CD8-positive, alpha-beta memory T cell (primary cell): ENCODE measurements at places on chromosomes 16 and 17. TPM values are rescaled to one million over a fixed set of nuclear protein-coding genes. Genes with fewer than 3 reads are reported as not detected.
A peak's percentile ranks its signal among the peaks of the same experiment; 100 is the strongest.

ITGAL gene
- 333 TPM for total RNA-seq

HSD11B2 gene
- total RNA-seq = 1.1 TPM

DNA sequence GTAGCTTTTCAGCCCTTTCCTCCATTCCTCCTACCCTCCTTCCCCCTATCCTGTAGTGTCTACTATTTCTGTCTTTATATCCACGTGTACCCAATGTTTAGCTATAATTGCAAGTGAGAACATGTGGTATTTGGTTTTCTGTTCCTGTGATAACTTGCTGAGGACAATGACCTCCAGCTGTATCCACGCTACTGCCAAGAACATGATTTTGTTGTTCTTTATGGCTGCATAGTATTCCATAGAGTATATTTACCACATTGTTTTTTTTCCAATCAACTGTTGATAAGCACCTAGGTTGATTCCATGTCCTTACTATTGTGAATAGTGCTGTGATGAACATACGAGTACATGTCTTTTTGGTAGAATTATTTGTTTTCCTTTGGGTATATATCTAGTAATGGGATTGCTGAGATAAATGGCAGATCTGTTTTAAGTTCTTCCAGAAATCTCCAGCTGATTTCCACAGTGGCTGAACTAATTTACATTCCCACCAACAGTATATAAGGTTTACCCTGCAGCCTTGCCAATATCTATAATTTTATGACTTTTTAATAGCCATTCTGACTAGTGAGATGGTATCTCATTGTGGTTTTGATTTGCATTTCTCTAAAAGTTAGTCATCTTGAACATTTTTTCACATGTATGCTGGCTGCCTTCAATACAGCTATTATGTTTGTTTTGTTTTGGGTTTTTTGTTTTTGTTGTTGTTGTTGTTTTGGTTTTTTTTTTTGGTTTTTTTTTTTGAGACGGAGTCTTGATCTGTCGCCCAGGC lies 10.9 kb upstream of the COPRS start:
- H3K27me3 ChIP-seq = no peaks in the 10 kb centered on the region
- H3K4me3 ChIP-seq = no peak overlapping the region
- H3K36me3 ChIP-seq = peaks cover 24% of the 10 kb centered on the region
- DNase-seq = no peak
- no peaks in the 10 kb centered on the region for H3K4me1 ChIP-seq
- no peak overlapping the region for H3K27ac ChIP-seq

- H3K4me1 ChIP-seq = no peaks in the 10 kb centered on the region
- peak overlapping the region; percentile 3 for H3K27ac ChIP-seq
- no peaks in the 10 kb centered on the region for H3K36me3 ChIP-seq
- H3K27me3 ChIP-seq = no peaks in the 10 kb centered on the region
Measured at GRCh38 chr17:3639981-3640596, 3.5 kb downstream of the CTNS start.

DNA sequence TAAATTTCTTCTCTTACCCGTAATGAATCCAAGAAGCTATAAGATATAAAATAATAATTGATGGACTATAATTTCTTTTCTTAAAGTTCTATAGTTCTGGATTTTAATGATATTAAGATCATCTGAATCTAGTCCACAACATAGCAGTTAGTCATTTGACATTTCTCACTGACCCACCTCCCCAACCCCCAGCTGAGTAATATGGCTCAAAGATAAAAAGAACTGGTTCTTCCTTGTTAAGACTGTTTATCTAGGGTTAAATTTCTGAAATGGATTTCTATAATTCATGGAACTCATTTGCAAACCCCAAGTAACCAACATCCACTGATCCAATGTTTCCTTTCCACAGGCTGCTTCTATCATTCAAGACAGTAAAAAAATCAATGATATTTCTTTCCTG lies 133.9 kb upstream of the SOX9 start:
- H3K27me3 ChIP-seq = no peaks in the 10 kb centered on the region
- H3K27ac ChIP-seq = no peak overlapping the region
- no peak for DNase-seq

DNA sequence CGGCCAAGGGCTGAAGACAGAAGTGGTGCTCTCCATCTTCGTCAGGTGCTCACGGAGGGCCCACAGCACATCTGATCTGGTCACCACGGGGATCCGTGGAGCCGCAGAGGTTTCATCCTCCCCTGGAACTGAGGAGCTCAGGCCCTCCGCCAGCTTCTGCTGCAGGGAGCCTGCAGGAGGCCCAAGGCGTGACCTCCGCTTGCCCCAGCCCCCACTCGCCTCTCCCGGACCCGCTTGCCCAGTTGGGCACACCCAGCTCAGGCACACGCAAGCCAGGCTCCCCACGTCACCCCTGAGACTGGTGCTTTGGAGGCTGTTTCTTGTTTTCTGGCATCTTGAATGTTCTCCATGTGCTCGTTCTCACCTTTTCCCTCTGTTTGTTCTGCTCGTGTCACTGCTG lies 39.4 kb upstream of the CHMP6 start:
- H3K4me1 ChIP-seq = no peaks in the 10 kb centered on the region
- no peak for DNase-seq
- H3K27me3 ChIP-seq = no peaks in the 10 kb centered on the region
- H3K36me3 ChIP-seq = no peaks in the 10 kb centered on the region
- H3K27ac ChIP-seq = no peak overlapping the region
- no peak overlapping the region for H3K4me3 ChIP-seq
